ENCODE measurements at places on chromosomes 3 and 15.

- DNase-seq, result no peak
These were observed 6.6 kb downstream of the NLGN1 start for GRCh38 chr3:173404156-173404555.

GRCh38 chr15:27642981-27643380, 456.1 kb downstream of the OCA2 start:
- no peak for DNase-seq

GRCh38 chr3:87298111-87298718, 21.8 kb upstream of the POU1F1 start:
- no peak for DNase-seq

DNA sequence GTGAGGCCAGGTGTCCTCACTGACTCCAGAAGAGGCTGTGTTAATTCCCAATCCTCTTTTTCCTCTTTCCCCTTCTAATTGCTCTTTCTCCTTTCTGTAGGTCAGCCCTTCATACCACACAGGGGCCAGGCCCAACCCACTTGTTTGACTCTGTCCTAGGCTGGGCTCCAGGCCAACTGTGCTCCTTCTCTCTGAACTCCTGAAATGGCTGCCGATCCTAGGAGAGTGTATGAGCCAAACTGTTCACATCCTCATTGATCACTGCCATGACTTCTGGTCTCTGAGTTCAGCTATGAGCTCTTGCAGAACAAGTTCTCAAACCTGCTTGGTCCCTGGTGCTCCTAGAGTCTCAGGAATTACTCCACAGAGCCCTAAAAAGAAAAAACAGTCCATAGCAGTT, 145.1 kb downstream of the VGLL4 start:
- DNase-seq, result no peak

DNA sequence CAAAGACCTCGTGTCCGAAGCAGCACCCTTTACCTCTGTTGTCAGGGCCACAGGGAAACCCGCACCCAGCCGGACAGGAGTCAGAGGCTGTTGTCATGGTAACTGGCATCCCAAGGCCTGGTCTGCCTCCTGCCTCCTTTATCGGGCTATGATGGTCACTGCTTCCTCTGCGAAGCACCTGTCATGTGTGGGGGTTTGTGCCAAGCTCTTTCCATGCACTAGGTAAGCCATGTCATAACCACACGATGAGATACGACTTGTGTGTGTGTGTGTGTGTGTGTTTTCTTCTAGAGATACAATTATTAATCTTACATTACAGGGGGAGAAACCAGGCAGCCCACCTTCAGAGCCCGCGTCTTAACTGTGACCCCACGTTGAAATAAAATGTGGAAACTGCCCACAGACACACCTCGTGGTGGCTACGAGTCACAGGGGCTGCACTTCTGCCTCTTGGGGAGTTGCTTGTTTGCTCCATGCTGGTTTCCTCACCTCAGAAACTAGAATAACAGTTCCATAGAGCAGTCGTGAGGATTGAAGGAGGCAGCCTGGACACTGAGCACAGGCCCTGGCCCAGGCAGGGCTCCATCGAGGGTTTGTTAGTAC, 18.0 kb downstream of the ZDHHC19 start:
- no peak for DNase-seq

- DNase-seq, result no peak
These were observed 25.7 kb downstream of the CD47 start for GRCh38 chr3:108065096-108065495.

DNA sequence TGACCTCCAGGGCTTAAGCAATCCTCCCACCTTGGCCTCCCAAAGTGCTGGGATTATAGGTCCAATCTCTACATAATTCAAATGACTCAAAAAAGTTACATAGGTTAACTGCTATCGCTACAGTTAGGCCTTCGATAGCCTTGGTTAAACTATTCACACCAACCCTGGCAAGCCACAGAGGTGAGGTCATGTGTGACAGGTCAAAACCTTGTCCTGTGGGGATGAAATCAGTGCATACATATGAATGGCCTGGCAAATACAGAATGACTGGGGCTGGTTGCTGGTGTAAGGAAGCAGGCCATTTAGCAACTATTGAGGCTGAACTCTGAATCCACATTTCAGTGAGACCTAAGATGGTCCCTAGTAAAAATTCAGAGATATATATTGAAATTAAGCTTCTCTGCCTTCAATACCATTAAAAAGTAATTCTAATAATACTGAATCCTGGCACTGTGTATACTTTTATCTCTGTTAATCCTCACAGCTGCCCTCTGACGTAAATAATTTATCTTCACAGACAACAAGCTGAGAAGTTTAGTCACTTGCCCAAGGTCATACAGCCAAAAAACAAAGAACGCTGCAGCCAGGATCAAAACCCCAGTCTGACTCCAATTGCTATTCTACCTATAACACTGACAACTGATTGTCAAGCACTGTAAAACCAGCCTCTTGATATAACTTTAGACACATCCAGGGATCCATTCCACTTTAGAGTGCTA, 35.3 kb downstream of the MKRN2 start:
- no peak for DNase-seq
